Activated T-helper 1 cell treated with anti-CD3 and anti-CD28 coated beads, Interleukin-2, amount 50 U/mL, for 16 hours (primary cell): ENCODE measurements at places on chromosomes 12 and 14.

DNA sequence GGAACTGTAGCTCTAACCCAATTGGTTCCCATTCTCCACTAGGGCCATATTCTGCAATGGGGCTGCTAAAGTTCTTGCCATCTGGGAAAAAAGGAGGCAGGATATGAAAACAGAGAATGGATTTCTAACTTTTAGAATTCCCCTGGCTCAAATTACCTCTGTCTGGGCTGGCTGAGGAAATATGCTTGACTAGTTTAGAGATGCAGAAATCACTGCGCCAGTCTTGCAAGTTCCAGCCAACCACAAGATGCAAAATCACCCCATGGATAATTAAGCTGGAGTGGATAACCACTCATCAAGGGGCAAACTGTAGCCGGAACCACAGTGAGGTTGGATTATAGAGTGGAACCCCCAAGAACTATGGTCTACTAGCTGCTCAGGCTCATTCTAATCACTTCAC lies 126.3 kb downstream of the RALGAPA1 start:
- no peak for DNase-seq

GRCh38 chr14:53368711-53369201 lies 215.6 kb upstream of the DDHD1 start:
- no peak for DNase-seq

GRCh38 chr12:109718390-109718789 lies 4.8 kb downstream of the FAM222A start:
- no peak for DNase-seq

GRCh38 chr12:53594897-53595615 lies 31.1 kb downstream of the ATF7 start:
- DNase-seq: no peak

GRCh38 chr14:104247336-104248202 lies 109.2 kb downstream of the KIF26A start:
- no peak for DNase-seq

DNA sequence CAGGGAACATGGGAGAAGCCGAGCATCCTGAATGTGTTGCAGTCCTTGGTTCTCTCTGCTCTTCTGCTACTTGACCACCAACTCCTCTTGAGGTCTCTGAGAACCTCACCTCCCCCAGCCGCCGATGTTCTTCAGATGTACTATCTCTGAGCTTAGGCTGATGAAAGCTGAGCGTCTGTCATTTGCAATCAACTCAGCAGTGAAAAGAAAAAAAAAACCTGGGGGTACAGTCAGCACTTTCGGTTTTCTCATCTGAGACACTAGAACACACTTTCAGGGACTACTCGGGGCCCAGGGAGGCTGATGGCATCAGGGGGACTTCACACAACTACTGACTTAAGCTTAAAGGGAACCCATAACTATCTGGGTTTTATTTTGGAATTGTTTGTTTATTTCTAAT lies 9.6 kb upstream of the FLVCR2 start:
- no peak for DNase-seq

DNA sequence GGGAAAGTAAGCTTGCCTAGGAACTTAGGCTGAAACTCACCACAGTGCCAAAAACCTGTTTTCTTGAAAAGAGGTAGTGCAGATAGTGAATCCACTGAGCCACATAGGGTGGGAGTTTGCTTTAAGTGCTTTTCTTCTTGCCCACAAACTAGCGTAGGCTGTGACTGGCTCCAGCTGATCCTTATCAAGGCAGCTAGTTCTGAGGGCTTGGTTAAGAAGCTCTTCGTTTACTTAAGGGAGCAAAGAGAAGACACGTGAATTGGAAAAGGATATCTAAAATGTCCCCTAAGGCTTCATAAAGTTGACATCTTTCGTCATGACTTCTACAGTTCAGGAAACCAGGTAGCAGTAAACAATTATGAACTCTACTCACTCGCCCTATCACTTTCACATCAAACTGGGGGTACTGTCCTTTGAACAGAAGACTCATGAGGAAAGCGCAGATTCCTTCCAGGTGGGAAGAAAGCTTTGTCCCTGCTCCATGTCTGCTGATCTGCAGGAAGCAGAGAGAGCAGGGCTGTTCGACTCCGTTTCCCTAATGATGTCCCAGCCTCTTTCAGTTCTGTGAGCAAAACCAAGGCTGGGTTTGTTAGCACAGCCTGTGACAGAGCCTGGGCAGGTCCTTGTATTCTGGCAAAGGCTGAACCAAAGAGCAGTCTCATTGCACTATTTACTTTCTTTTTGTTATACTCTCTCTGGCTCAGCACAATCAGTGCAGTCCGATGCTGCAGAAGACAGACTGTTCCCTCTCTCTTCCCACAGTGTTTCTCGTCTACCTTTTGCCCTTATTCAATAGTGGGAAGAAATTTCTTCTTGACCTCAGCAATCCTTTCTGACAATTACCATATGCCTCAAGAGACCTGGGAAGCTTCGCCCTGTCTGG lies 93.5 kb upstream of the ETV6 start:
- DNase-seq: no peak

DNA sequence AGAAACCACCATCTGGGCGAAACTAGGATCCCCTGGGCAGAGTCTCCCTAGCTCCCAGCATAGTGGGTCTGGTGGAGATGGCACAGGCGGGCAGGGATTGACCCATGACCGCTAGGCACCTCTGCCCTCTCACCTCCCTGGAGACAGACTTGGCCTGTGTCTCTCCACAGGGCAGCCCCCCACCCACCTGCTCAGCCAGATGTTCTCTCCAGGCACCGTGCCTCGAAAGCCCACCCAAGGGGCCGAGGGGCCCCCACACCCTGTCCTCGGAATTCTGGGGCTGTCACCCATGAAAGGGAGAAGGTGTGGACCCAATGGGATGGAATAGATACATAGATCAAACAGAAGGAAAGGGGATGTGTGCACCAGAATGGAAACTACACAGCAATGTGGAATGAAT lies 229.1 kb upstream of the RTL1 start:
- DNase-seq: no peak

GRCh38 chr12:128613837-128614590 lies 209.7 kb downstream of the SLC15A4 start:
- DNase-seq: no peak

DNA sequence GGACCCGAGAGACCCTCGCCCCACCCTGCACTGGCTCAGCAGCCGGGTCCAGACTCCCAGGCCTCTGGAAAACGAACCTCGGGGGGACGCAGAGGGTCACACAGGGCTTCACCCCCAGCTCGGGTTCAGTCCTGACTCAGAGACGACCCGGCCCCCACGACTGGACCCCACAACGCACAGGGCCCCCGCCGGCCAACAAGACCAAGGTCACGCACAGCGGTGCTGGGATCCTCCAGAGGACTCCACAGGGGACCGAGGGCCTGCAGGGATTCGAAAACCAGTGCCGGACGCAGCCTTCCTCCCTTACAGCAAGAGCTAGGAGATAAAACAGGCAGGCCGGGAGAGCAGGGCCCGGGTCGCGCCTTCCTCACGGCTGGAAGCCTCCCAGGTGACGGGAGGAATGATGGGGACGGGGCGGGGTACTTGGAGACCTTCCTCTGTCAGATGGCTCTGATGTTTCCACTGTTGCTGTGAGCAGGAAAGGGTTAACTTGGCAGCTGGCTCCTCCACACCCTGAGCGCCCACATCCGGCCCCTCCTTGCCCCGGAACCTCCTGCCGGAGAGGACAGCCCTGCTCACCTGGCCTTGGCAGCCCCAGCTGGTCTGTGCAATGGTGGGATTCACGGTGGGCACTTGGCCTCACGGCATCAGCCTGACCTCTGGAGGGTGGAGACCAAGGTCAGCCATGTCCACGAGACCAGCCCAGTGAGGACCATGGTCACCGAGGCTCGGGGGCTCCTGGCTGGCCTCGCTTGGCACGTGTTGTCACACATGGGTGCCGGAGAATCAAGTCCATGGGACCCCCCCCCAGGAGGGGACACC lies 46.2 kb downstream of the GALNT9 start:
- no peak for DNase-seq

DNA sequence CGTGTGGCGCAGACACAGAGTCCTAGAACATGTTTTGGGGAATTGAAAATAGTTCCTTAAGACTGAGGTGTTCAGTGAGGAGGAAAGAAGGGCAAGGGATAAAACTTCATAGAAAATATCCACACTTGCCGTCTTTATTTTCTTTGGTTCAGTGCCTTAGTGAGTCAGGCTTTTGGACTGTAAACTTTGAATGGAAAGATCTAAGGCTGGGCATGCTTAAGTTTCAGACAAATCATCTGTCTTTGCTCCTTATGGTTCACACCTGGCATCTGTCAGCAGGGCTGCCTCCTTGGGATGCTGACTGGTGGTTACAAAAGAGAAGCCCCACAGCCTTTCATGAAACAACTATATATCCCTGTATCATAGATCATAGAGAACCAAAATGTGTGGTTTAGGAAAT lies 136.3 kb upstream of the PRICKLE1 start:
- DNase-seq: no peak

GRCh38 chr14:105180592-105181548 lies at the start of gene NUDT14:
Gene NUDT14 (minus strand): TSS chr14:105181312. CDS start chr14:105181209, 103 bp downstream.
- peak; percentile 82 for DNase-seq

GRCh38 chr12:91958816-91959215 lies 186.8 kb downstream of the BTG1 start:
- no peak for DNase-seq
